ENCODE measurements at places on chromosomes 1 and 21. TPM values are rescaled to one million over a fixed set of nuclear protein-coding genes. Genes with fewer than 3 reads are reported as not detected.

RNPC3 gene
- total RNA-seq: 58.7 TPM

AMY2A gene
- total RNA-seq: 1.3 TPM

C8A gene
- total RNA-seq: not detected

DNA sequence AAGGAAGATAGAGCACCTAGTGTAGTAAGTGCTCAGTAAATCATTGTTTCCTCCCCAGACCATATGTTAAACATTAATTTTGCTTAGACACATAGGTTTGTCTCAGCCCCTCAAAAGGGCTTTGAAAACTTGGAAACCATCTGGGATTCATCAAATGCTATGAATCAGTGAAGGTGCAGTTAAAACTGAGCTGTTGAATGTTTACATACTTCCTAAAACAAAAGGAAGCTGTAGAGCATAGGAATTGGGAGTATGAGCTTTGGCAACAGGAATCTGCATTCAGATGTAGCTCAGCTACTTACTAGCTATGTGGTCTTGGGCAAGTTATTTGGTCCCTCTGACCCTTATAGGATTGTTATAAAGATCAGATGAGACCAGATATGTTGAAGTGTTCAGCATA, 18.7 kb upstream of the PODN start:
- DNase-seq: no peak

RUSC1 gene
- 14.4 TPM for total RNA-seq
